ENCODE measurements at places on chromosomes 2 and 18. TPM values are rescaled to one million over a fixed set of nuclear protein-coding genes. Genes with fewer than 3 reads are reported as not detected.

The AP1S3 gene
- 43.3 TPM for total RNA-seq

The COL4A4 gene
- 30.4 TPM for total RNA-seq

The TTN gene
- 92.5 TPM for total RNA-seq

The UCN gene
- total RNA-seq, result 3.1 TPM

The MARCHF7 gene
- total RNA-seq, result 57.1 TPM

The LINC00305 gene
- not detected for total RNA-seq

The ARHGEF4 gene
- total RNA-seq, result 11.7 TPM

- no peak for DNase-seq
Measured at GRCh38 chr2:56195563-56195962, 11.8 kb downstream of the CCDC85A start.

DNA sequence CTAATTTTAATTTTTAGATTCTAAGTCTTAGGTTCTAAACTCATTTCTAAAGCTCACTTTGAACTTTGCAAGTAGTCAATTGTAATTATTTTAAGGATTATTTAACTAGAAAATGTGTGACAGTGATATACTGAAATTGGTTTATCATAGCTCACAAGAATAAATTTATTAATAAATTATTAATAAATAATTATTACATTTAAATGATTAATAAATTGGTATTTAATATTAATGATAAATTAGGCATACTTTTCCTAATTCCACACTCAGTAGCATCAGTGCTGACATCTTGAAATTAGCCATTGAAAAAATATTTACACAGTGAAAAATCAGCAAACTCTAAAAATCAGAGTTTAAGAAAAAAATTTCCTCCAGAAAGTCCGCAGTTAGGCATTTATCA, 433.7 kb downstream of the FIGN start:
- no peak for DNase-seq

DNA sequence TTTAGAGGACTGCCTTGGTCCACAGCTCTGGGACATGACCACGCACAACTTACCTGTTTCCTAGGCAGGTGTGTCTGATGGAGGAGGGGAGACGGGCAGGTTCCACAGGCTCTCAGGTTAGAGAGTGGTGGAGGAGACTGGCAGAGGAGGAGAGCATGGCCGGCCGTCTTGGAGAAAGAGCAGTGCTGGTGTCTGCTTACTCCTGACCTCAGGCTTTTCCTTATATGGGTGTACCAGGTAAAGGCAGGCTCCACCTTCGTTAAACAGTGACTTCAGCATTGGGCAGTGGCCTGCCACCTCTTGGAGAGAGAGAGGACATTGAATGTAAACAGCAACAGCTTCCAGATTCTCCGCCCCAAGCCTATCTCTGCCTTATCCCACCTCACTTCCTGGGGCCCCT, at the start of gene CAPN13:
Gene CAPN13 (minus strand): TSS at position 198 of the 400 bp plus-strand sequence. CDS start 20,121 bp downstream, outside the sequence.
- peak; percentile 81 for DNase-seq

GRCh38 chr2:166106431-166107015, 21.3 kb downstream of the SCN1A start:
- no peak for DNase-seq

GRCh38 chr18:62797329-62797728, 82.0 kb downstream of the PHLPP1 start:
- no peak for DNase-seq

GRCh38 chr2:134911400-134911785, 7.2 kb upstream of the CCNT2 start:
- DNase-seq, result no peak

GRCh38 chr2:109176928-109177327, 47.9 kb downstream of the SH3RF3 start:
- no peak for DNase-seq

GRCh38 chr2:112137516-112138158, 548 bp upstream of the FBLN7 start:
- no peak for DNase-seq

DNA sequence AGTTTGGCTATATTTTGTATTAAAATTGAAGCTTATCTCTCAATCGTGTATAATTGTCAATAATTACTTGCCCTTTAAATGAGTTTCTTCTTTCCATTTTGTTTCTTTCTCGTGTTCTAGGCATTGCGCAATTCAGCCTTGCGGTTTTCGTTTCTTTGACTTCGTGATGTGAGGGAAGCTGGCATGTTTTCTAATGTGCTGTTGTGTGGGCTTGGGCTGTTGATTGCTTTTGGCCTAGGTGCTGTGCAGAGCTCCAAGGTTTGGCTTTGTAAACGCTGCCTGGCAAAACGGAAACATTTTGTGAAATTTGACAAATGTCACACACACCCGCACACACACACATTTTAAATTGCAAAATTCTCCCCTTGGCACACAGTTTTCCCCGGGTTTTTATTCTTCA, 242.6 kb upstream of the TCF4 start:
- no peak for DNase-seq

GRCh38 chr2:141523199-141523598, 607.6 kb downstream of the LRP1B start:
- DNase-seq, result no peak

DNA sequence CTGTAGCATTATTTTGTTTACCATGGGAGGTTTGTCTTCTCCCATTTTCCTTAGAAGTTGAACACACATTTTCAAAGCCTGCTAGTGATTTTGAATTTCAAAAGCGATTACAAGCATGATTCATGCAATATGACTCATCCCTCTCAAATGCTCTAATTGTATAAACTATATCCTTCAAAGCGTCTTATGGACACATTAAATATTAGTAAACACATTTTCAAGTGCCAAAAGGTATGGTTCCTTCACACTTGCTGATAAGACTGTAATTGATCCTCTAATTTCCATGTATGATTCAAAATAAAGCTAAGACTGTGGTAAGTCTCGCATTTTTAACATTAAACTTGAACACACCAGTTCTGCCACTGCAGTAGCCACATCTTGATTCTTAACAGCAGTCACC, 512.9 kb downstream of the LRRTM4 start:
- DNase-seq, result no peak

DNA sequence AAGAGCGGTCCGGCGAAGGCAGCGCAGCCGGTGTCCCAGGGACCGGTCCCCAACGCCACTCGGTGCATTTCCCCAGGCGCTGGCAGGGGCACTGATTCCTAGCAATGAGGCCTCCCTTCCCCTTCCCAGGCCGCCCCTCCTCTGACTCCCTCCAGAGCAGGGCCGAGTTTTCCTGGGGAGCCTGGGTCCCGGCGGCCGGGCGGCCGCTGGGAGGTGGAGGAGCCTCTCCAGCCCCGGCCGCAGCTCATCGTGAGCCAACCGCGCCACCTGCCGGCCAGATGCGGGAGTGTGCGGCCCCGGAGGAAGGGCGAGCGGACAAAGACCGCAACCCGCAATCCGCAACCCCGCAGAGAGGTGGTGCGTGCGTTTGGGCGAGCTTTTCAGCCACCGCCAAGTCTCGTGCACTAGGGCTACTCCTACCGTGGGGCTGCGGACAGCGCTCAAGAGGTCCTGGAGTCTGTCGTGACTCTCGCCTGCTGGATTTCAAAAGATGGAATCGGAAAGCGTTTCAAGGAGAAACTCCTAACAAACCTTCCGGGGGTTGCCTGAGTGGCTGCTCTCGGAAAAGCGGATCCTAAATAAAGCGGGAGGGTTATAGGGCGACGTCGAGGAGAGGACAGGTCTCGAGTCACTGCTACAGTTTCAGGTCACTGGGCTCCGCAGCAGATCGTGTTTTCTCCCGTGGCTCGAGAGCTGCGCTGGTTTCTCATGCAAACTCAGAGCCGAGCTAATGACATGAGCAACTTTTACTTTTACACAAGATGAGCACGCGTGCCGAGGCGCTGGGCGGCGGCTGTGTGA, 1.5 kb upstream of the EPHA4 start:
- peak; percentile 82 for DNase-seq

DNA sequence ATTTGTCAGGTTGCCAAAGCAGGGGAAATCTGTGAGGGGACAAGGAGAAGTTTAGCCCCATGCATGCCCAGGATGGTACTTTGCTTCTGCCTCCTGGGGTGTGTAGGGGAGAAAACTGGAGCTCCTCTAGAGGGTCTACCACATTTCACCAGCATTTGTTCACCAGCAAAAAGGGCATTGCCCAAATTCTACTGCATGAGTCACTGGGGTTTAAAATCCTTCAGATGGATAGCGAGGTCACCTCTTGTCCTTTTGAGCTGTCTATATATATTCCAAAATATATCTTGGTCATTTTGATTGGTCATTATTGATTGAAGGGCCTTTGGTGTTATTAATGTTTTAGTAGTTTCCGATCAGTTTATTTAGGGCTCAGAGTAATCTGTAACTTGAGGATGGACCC, 18.7 kb downstream of the FHOD3 start:
- DNase-seq, result no peak

GRCh38 chr2:30629866-30630265, 177.4 kb downstream of the CAPN13 start:
- no peak for DNase-seq

GRCh38 chr2:120227111-120227991, 4.2 kb upstream of the TMEM185B start:
- no peak for DNase-seq

DNA sequence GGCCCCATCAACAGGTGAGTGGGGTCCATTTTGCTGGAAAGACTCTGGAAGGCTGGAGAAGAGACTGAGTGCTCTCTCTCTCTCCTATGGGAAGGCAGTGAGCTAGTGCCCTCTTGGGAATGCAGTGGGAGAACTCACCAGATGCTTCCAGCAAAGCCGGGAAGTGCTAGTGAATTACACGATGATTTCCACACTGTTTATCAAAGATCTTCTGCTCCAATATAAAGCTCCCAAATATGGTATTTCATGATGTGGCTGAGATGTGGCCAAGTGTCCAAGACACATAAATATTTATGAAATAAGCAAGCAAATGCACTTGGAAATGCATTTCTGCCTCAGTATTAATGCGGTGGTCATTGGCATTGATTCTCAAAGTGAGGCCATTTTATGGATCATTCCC, 135.9 kb downstream of the VAPA start:
- peak; percentile 62 for DNase-seq

Data from mucosa of gallbladder (tissue), 1 donor.